ENCODE measurements at places on chromosomes 5 and 9.

DNA sequence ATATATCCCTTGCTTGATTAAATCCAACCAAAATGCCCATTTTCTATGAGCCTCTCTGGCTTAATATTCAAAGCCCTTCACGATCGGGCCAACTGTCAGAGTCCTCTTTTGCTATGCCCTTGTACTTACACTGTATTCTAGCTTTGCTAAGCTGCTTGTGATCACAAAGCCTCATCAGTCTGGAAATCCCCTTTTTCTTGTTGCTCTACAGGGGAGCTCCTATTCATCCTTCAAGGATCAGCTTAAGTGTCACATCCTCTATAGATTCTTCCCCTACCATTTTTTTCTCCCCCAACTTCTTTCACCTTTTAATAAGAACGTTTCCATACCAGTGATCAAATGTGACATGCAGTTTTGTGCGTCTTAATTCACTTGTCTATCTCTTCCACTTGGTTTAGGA is 450.4 kb upstream of the CHD1 start:
- DNase-seq = no peak

DNA sequence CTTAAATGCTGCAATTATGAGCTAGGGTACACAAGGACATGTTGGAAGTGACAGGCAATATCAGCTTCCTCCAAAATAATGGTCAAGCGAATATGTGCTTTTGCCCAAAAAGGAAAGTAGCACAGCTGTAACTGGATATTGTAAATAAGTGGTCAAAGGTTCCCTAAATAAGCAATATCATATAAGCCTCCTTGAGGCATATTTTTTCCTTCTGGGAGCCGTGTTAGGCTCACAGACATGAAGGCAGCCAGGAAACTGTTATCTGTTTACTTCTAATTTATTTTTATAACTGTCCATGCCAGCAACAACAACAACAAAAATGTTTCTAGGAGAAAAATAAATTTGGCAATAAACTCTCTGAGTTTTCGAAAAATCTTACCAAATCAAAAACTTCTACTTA is 648.3 kb downstream of the PDE4D start:
- no peak for DNase-seq

DNA sequence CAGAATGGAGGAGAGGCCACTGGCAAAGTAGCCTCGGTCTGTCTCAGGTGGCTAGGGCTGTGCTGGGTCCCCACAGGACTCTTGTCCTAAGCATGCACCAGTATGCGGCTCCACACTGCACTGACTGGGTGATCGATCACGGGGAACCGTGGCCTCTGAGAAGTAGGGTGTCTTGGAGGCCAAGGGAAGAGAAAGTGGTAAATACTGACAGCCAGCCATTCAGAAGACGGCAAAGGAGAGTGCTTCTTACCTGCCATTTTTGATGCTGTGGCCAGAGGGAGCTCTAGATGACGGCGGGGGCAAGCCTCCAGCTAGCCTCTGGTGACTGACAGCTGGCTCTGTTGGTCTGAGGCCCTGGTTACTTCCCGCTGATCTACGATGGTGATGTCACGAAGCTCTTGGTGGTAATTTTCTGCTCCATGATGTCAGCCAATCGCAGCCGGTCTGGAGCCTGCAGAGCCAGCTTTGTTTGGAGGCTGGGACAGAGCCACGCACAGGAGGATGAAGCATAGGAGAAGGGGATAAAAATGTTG is 40.4 kb upstream of the GADD45G start:
- no peak for DNase-seq

DNA sequence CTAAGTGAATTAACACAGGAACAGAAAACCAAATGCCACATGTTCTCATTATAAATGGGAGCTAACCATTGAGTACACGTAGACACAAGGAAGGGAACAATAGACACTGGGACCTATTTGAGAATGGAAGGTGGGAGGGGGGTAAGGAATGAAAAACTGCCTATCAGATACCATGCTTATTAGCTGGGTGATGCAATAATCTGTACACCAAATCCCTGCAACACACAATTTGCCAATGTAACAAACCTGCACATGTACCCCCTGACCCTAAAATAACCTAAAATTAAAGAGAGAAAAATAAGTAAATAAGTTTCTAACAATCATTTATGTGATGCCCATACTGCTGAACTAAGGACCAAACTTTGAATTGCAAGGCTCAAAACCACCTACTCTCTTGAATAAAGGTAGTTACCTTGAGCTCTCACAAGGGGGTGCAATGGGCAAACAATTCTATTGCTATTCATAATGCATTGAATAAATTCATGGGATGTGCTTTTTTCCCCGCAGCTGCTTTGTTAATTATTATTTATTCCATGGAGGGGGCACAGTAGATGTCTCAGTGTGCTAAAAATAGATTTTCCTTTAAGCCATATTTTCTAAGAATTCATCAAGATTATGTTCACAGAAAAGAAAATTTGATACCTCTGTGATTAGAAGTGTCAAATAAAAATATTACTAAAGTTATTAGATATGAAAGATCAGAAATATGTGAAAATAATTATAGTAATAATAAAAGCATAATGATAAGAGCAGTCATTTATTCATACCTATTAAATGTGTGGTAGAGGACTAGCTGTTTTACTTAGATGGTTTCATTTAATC is 76.2 kb upstream of the PTPN3 start:
- no peak for DNase-seq

DNA sequence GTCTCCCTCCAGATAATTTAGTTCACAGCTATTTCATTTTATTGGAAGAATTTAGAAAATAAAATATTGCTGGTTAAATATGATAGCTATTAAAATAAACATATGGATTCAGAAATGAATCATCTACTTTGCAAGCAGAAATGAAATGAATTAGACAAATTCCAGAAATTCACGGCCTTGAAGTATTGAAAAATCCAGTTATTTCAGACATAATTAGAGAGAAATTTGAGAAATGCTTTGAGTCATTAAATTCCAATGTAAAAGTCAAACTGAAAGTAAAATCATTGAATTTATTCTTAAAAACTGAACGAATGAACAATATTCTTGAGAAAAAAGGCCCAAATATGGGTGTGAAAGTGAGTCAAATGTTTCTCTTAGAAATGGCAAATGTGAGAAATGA is 632.6 kb upstream of the EDIL3 start:
- no peak for DNase-seq

DNA sequence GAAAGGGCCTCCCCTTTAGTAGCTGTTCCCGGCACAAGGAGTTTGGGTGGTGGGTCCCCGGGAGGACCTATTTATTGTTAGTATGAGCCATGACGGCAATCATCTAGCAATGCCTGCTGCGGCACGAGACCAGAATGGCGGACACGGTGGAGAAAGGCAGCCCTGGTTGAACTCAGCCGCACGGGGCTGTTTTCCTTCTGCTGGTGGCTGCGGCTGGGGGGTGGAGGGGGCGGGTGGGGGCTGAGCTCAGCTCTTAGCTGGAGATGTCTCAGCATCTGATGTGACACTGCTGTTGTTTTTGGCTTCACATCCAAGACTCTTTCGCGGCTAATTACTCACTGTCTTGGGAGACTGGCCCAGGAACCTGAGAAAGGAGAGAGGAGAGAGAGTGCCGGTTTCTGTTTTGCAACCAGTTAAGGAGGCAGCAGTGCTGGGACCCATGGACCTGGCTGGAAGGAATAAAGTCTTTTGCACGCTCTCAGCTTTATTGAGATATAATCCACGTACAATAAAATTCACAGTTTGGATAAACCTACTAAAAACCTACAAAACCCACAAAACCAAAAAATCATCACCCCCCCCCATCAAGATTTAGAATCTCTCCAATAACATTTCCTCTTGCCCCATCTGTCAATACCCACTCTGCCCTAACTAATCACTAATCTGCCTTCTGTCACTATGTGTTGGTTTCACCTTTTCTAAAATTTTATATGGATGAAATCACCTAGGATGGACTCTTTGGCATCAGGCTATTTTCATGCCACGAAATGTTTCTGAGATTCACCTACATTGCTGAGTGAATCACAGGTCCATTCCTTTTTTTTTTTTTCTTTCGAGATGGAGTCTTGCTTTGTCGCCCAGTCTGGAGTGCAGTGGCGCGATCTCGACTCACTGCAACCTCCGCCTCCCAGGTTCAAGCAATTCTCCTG is 81.8 kb upstream of the NEURL1B start:
- no peak for DNase-seq

GRCh38 chr5:117095346-117096332 is 521.0 kb upstream of the SEMA6A start:
- no peak for DNase-seq

DNA sequence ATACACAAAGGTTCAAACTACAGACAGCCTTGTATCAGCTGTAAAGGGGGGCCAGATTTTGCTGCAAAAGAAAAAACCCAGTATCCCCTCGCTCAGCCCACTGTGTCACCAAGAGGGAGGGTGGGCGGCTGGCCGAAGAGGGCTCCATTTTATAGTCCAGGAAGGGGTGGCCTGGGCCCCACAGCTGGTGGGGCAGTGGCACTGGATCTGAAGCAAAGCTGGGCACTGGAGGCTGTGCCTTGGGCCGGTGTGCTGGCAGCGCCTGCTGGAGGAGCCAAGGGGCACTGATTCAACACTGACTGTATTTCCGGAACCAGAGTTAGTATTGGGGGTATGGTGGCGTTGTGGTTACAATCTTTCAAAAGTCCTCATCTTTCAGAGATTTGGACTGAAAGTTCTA is 9.1 kb downstream of the BRD3 start:
- DNase-seq = no peak

Data from stimulated activated CD8-positive, alpha-beta memory T cell treated with anti-CD3 and anti-CD28 coated beads, Interleukin-2, amount 100 ng/mL, for 1 hour (primary cell).